Lower lobe of right lung (tissue), 2 donors: ENCODE measurements at places on chromosomes 3 and 15.

- no peak for DNase-seq
Measured at GRCh38 chr3:148307443-148307843, 390.3 kb upstream of the AGTR1 start.

DNA sequence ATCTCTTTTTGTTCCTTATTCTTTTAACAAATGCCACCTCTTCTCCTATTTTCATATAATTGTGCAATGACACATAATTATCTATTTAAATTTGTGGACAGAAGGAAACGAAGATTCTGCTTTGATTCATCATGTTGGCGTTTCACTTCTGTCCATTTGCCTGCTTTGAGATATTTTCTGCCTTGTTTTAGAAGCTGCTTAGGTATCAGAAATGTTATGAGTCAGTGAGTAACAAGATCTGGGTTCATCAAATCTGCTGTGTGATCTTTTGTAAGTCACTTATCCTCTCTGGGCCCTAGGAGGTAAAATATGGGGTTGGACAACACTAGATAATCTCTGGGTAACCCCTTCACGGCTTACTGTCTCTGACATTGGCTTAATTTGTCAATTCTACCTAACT lies 7.3 kb upstream of the MINDY4B start:
- DNase-seq: no peak

- no peak for DNase-seq
Measured at GRCh38 chr15:89660556-89660955, 5.3 kb upstream of the KIF7 start.

GRCh38 chr15:98421419-98422129 lies 226.8 kb upstream of the IGF1R start:
- peak; percentile 78 for DNase-seq

- DNase-seq: no peak
Measured at GRCh38 chr15:64284042-64284441, 71.9 kb downstream of the CSNK1G1 start.

- DNase-seq: no peak
Measured at GRCh38 chr3:118480101-118480860, 554.4 kb downstream of the IGSF11 start.

DNA sequence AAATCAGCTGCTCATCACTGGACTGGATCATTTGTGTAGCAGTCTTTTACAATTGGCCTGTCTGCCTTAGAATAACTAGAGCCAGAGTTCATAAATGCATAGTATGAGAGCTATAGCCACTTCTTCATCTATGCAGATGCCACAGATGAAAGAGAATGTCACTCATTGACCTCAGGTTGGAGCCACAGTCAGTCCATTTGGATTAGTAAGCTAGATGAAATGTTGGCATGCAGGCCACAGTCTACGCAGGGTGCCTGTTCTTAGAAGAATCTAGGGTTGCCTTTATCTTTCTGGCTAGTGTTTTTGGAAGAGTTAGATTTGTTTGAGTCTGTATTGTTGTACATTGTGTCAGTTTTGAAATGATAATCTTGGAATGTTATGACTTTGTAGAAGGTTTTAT lies 25.4 kb upstream of the EDEM1 start:
- DNase-seq: no peak

- no peak for DNase-seq
Measured at GRCh38 chr3:88312256-88312655, 162.5 kb downstream of the C3orf38 start.

GRCh38 chr3:11455956-11456355 lies 183.8 kb downstream of the ATG7 start:
- no peak for DNase-seq

- no peak for DNase-seq
Measured at GRCh38 chr3:49567406-49567805, 13.1 kb downstream of the BSN start.

GRCh38 chr15:78162038-78162437 lies 12.9 kb downstream of the IDH3A start:
- DNase-seq: no peak

DNA sequence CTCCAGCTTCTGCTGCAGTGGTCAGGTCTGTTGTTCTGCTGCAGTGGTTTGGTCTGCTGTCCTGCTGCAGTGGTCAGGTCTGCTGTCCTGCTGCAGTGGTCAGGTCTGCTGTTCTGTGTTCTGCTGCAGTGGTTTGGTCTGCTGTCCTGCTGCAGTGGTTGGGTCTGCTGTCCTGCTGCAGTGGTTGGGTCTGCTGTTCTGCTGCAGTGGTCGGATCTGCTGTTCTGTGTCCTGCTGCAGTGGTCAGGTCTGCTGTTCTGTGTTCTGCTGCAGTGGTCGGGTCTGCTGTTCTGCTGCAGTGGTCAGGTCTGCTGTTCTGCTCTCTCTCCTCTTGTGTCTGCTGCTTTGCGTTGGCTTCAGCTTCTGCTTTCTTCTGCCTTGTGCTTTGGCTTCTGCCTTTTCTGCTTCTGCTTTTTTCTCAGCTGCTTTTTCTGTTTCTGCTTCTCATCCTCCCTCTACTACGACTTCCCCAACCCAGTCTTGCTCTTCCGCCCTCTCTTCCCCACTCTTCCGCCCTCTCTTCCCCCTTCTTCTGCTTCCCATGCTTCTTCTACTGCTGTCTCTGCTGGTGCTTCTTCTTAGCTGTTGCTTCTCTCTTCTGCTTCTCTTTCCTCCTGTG lies 50.7 kb downstream of the FAM43A start:
- DNase-seq: no peak

GRCh38 chr3:10666621-10667020 lies 149.4 kb upstream of the SLC6A11 start:
- no peak for DNase-seq

- DNase-seq: no peak
Measured at GRCh38 chr3:119781330-119782198, at the start of gene NR1I2. TSS of gene NR1I2 (plus strand) at chr3:119782101.

DNA sequence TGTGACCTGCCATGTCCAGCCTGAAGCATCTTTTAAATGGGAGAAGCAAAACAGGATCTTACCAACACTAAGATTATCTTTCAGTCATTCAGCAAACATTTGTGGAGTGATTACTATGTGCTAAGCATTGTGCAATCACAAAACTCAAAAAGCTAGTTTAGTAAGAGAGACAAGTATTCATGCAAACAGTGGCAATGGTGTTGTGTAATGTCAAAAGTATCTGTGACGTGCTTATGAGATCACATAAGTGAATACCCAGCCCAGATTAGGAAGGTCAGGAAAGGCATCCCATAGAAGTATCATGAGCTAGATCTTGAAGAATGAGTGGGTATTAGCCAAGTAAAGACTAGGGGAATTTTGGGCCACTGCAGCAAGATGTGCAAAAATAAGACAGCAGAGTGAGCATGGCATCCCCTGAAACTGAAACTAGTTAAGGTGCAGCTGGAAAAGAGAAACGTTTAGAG lies 32.1 kb downstream of the SEC62 start:
- DNase-seq: no peak

DNA sequence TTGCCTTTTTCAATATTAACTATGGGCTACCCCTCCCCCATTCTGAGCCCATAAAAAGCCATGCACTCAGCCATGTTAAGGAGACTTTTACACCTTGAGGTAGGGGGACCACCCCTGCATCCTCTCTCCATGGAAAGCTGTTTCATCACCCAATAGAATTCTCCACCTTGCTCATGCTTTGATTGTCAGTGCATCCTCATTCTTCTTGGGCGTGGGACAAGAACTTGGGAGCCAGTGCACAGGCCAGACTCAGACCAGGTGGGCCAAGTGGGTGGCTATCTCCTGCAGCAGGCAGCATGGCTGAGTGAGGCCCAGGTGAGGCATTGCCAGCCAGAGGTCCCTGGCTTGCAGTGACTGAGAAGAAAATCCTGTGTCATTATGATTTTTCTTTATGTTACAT lies 357.4 kb upstream of the CDIN1 start:
- DNase-seq: no peak

- no peak for DNase-seq
Measured at GRCh38 chr3:99544786-99545281, 93.6 kb upstream of the COL8A1 start.

DNA sequence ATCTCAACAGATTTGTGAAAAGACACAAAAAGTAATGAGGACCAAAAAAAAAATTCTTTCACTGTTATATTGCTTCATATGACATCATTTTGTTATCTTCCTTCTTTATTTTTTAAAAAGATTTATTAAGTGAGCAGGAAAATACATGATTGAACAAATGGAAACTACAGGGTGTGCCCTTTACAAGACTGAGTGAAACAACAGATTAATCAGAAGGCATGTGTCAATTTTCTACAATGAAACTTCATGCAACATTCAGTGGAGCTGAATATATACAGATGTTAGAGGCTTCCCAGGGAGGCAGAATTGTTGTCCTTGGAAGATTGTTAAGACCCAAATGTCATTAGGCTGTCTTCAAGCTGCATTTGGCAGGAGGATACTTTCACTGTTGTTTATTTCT lies 28.4 kb upstream of the SLC2A2 start:
- no peak for DNase-seq

DNA sequence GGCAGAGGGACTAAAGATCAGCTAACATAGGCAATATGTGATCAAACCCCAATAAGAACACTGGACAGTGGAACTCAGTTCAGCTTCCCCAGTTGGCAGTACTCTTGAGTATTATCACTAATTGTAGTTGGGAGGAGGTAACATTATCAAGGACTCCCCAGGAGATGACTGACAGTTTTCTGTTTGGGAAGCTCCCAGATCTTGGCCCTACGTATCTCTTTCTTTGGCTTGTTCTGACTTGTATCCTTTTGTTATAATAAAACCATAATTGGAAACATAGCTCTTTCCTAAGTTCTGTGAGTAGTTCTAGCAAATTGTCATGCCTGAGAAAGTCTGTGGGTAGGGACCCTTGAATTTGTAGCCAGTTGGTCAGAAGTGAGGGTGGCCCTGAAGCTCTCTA lies 316.4 kb downstream of the ZNF621 start:
- DNase-seq: no peak

DNA sequence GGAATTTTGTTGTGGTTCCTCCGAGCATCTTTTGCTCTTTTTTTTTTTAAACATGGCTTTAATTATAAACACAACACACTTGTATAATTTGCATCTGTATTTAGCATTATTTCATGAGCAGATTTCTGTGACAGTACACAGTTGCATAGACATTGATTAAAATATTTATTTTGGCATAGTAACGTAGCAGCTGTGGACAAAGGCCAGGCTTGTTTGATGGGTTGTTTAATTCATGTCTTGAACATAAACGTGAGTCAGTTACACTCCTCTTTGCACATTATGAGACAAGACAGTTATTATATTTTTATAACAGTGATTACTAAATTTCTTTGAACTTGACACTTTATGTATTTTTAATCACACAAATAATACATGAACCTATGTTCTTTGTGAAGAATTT lies 182.5 kb downstream of the CACNA2D3 start:
- DNase-seq: no peak

GRCh38 chr15:48868023-48868422 lies 9.9 kb upstream of the EID1 start:
- DNase-seq: no peak

DNA sequence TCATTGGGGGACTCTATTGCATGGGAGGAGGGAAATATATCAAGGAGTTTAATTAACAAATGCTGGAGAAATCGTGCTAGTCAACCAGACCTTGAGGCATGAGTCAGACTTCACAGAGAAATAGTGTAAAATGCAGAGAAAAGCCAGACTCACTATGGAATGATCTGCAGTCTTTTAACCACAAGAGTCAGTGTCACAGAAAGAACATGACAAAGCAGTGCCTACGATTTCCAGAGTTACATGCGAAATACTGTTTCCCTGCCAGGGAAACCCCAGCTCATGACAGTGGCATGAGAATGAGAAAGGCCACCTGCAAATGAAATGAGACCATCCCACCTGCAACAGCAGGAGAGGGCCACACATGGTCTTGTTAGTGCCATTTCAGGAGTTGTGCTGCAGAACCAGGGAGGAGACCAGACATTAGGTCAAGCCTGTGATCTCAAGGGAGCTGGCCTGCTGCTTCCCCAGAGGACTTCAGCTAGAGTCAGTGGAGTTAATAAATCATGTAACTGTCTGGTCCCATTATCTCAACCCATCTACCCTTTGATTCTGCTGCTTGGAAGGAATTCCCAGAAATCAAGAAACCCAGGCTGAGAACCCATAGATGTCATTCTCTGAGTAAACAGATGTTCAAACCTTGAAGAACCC lies 79.0 kb downstream of the ERC2 start:
- no peak for DNase-seq

GRCh38 chr3:195094191-195094921 lies 176.6 kb downstream of the XXYLT1 start:
- peak; percentile 37 for DNase-seq

- no peak for DNase-seq
Measured at GRCh38 chr3:52372822-52373504, 56.8 kb downstream of the DNAH1 start.

DNA sequence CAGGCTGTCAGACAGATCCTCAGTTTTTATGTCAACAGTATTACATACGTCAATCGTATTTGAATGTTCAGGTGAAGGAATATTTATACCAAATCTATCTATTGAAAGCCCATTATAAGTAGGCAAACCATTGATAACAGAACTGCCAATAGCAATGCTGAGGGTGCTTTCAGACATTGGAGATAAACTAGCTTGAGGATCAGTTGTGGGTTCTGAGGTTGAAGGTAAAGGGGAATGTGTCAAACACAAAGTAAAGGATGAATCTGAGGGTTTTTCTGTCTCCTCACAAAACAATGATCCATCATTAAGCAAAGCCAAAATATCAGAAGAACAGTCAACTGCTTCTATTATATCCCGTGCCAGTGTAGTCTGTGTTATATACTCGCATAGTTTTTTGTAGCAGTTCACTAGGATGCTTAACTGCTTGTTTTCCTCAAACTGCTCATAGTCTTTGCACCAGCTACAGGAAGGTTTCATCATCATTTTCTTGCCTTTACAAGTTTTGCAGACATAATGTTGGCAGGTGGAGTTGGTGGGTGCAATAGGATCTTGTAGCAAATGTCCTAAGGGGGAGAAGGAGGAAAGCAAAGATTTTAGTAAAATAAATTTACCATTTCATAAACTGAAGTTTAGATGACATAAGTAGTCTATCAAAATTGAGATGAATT lies 43.8 kb downstream of the MSL2 start:
- DNase-seq: no peak

GRCh38 chr15:34655326-34655725 lies 71.9 kb upstream of the GOLGA8B start:
- no peak for DNase-seq

DNA sequence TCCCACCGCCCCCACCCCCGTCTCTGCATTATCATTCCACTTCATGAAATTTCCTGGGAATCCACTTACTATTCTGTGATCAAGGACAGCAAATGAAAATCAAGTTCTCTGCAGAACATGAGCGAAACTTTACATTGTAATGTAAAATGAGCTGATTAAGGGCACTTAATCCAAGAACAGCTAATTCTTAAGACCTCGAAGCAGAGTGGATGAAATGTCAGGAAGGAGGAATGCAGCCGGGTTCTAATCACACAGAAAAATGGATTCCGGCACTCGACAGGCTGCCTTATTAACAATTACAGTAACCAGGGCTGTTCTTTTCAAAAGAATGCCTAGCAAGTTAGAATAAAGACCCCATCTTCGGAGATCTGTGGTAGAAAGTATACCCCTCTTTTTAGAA lies 57.5 kb downstream of the RFTN1 start:
- DNase-seq: no peak

DNA sequence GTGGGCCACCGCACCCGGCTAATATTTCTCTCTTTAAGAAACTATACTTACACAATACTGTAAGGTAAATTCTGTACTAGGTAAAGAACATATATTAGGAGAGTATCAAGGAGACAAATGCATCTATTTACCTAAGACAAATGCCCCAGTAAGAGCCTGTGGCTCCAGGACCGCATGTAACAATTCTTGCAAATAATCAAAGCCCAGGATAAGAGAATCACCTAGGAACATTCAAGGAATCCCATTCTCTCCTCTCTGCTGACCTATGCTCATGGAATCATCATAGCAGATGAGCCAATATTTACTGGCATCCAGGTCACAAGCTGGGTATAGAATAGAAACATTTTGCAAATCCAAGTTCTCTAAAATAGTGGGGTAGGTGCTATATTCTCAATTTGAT lies 347.7 kb downstream of the FOXP1 start:
- no peak for DNase-seq
